ENCODE measurements at places on chromosomes 2 and 18. TPM values are rescaled to one million over a fixed set of nuclear protein-coding genes. Genes with fewer than 3 reads are reported as not detected.

The VSNL1 gene
- total RNA-seq, result 21.9 TPM

The SULT1C4 gene
- total RNA-seq, result not detected

The SLC19A3 gene
- 4.5 TPM for total RNA-seq

The CMPK2 gene
- 3.6 TPM for total RNA-seq

The DUSP2 gene
- total RNA-seq, result 4.0 TPM

The TRIB2 gene
- 226 TPM for total RNA-seq

The CDKL4 gene
- 3.2 TPM for total RNA-seq

The GAL3ST2 gene
- total RNA-seq, result not detected

The ITSN2 gene
- 116 TPM for total RNA-seq

The LYPD6B gene
- 55.3 TPM for total RNA-seq

The CCDC74B gene
- total RNA-seq, result 1.2 TPM

- DNase-seq, result no peak
These were observed 232.5 kb downstream of the TDRD15 start for GRCh38 chr2:21356086-21356856.

DNA sequence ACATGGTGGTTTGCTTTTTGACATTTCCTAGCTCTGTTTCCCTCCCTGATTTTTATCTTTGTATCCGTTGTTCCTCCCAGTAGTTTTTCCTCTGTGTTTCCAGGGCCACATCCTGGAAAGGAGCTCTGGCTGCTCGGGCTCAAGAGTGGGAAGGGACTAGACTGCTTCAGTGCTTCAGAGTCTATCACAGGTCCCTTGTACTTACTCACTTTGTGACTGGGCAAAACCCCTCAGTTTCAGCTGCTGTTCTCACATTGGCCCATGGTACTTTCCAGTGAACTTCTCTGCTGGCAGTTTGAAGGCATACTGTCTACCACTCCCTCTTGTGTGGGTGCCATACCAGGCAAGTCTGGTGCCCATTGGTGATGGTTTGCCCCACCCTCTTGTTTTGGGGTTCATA, 7.5 kb upstream of the STAMBP start:
- DNase-seq, result no peak

DNA sequence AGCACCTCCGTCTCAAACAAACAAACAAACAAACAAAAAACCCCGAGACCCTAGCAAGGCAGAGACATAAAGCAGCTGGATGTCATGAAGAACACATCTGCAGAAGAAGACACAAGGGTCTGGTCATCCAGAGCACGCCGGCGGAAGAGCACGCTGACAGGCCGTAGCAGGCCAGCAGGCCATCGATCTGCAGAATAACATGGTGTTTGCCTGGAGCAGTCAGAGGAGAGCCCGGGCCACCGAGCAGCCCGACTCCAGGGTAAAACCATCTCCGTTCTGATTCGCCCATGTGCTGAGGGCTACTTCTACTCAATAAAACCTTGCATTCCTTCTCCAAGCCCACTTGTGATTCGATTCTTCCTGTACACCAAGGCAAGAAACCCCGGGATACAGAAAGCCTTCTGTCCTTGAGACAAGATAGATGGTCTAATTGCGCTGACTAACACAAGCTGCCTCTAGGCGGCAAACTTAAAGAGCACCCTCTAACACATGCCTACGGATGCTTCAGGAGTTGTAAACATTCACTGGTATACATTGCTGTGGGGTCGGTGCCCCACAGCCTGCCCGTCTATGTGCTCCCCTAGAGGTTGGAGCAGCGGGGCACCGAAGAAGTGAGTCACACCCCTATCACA, 549.8 kb upstream of the NRXN1 start:
- DNase-seq, result no peak

DNA sequence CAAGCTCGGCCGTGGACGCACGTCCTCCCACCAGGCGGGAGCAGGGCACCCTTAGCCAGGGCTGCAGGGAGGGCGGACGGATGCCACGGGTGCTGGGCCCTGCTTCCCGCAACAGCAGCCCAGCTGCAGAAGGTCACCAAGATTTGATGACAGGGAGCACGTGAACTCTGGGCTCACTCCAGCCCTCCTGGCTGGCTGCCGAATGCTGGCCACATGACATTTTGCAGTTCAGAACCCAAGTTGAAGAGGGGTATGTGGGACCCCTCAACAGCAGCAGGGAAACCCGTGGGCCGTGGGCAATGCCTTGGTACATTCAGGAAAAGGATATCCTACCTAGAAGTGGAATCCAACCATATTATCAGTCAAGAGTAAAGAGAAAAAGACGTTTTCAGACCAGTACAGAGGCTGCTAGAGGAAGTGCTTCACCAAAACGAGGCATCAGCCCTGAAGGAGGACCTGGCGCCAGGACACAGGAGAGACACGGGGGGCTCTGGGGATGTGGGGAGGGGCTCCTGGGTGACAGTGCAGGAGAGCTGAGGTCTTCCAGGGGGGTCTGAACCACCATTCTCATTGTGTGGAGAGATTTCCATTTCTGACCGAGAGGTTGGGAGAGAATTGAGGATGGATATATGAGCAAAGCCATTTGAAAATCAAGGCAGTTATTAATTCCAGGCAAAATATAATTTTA, 107.4 kb upstream of the CTDP1 start:
- DNase-seq, result no peak

DNA sequence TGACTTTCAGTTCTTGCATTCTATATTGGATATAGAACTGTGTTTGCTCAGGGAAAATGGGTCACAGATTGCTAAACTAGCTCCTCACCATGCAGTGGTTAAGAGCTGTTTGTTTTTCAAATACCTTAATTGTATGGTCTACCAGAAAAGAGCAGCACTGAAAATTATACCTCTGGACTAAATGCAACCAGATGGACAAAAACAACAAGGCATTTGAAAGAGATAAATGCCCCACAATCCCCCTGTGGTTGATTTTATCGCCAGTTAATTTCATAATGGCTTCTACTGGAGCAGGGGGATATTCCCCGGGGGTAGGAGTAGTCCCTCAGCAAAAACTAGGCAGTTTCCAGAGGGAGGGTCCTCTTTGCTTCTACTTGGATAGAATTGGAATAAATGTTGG, 267.9 kb upstream of the TNP1 start:
- DNase-seq, result no peak

DNA sequence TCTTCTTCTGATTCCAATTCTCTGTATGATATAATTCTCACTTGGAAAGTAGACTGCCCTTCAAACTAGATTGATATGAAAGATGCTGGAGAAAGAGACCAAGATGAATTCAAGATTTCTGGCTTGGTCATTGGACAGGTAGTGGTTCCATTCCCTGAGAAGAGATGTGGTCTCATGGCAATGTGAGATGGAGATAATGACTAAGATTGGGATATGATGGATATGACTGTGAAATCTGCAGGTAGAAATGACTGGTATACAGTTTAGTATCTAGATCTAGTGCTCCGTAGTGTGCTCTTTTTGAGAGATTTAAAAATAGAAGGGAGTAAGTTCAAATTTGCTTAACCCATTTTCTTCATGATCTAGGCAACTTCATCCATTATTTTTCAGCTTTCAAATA, 425.4 kb upstream of the TRIB2 start:
- DNase-seq, result no peak

DNA sequence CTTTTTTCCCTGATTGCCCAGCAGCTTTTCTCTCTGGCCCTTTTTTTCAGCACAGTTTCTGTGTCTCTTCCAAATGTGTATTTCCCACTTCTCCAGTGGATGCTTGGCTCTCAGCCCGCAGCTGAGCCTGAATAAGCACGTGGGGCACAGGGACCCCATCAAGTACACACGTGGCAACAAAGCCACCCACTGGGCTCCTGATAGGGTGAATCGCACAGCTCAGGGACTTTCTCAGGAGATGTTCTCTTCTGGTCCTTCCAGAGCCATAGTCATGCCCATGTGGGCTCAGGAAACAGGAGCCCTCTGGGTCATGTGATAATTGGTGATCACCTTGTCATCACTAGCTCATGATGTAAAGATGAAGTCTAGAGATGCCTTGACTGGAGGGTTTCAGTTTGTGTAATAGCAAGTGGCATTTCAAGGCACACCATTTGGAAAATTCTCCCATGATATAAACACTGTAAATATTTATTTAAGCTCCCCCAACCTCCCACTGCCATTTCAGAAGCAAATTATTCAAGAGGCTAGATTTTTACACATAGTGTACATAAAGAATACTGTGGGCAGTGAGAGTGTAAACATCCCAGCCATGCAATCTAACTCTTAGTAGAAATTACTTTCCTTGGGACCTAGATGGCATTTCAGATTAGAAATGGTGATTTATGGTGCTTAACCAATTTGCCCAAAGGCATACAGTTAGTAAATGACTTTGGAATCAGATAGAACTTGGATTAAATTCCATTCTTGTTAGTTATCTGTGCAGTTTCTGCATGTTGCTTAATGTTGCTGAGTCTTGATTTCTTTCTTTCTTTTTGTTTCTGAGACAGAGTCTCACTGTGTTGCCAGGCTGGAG, 597.5 kb downstream of the SLC4A3 start:
- no peak for DNase-seq

DNA sequence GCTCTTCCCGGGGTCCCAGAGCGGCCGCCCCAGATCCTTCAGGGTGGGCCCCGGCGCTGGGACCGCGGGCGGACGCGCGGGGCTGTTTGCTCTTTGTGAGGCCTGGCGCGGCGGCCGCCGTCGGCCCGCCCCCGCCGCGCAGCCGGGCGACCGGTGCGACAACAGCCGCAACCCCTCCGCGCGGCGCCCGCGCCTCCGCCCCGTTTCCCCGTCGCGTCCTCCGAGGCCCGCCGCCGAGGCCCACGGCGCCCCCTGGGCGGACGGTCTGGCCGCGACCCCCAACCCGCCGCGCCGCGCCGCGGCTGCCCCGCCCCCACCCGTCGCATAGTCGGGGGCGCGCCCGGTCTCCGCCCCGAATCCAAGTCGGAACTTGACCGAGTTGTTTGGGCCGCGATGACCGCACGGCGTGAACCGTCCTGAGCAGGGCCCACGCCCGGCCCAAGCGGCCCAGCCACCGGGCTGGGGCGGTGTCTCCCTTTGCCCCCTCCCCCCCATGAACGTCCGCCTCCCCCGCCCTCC, 448 bp downstream of the YPEL5 start:
- no peak for DNase-seq

DNA sequence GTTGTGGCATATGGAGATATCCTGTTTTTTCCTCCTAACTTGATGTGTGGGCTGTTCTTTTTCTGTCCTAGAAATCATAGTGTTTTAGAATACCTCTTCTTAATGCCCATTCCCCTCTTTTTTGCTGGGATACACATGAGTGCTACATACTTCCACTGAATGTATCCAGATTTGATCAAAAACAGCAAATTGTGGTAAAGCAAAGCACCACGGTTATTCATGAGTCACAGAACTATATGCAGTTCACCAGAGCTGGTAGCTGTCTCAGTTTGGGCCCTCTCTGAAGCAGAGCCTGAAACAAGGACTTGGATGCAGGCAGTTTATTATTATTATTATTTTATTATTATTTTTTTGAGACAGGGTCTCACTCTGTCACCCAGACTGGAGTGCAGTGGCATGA, 69.9 kb upstream of the CTLA4 start:
- DNase-seq, result no peak

DNA sequence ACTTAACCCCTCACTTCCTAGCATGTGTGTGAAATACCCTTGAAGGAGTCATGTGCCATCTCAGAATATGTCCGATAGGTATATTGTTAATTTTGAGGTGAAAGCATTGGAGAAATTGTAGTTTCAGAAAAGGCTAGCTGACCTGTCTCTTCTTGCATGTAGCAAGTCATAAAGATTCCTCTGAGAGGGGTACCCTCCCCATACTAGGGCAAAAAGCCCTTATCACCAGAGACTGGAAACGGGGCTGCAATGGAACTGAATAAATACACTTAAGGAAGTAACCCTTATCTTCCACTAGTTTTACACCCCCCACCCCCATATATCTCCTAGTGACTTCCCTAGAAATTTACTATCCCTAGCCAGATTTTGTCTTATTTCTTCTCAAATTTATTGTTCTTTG, 1.8 kb upstream of the SF3B6 start:
- no peak for DNase-seq

DNA sequence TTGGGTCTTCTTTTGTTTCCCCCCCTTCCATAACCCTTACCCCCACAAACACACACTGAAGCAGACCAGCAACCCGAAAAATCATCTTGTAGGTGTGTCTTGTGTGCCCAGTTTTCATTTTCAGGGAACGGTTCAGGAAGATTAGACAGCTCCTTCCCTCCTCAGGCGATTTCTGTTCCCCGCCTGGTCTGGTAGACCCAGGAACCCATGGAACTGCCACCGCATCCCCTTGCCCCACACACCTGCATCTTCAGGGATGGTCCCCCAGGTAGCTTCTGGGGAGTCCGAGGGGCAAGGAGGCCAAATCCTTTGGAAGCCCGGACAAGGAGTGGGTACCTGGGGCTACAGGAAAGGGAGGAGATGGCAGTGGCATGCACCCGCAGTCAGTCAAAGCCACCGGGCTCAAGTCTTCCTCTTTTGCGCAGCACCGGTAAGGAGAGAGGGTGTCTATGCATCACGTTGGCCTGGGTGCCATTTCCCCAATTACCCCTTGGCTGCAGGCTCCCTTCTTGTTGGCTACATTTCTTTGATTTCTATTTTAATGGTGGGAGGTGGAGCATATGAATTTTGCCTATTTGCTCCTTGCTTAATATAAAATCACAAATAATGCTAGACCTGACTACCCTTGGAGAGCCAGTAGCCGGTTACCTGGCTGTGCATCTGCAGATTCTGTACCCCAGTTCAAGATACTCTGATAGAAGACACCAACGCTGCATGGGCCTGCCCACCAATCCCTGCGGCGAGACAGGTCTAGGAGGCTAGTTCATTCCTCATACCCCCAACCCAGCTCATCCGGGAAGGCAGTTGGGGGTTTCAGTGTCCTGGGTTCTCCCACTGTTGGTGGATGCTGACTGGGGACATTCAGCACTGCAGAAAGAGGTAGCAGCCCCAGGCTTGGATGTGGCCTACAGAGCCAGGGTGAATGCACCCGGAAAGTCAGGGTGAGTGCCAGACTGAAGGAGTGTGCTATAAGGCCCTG, 30.0 kb upstream of the ATP6V1B1 start:
- no peak for DNase-seq

DNA sequence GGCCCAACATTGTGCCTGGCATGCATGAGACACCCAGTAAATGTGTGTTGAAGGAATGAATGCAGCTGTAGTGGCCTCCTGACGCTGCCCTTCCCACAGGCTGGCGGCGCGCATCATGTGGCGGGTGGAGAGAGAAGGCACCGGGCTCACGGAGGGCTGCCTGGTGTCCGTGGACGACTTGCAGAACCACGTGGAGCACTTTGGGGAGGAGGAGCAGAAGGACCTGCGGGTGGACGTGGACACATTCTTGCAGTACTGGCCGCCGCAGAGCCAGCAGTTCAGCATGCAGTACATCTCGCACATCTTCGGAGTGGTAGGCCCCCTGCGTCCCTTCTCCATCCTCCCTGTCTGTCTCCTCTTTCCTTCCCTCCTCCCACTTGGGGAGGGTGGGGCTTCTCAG, 20.1 kb downstream of the SMYD1 start:
- no peak for DNase-seq

DNA sequence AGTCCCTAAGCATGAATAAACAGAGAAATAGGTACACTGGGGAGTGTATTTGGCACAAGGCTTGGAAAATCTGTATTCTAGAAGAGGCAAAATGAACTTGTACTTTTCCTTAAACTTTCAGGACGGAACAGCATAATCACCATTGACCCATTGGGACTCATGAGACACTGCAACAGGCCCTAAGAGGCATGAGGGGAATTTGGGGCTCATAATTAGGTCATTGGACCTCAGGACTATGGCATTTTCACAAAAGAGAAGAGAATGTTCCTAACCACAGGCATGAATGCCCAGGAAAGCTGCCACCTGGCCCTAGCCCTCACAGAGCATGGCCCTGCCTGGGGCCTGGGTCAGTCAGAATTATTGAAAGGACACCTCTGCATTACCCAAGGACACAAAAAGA, 67.9 kb upstream of the PIK3C3 start:
- no peak for DNase-seq
